HL-60 (cell line): ENCODE measurements at places on chromosomes 4 and X.
A peak's percentile ranks its signal among the peaks of the same experiment; 100 is the strongest.

DNA sequence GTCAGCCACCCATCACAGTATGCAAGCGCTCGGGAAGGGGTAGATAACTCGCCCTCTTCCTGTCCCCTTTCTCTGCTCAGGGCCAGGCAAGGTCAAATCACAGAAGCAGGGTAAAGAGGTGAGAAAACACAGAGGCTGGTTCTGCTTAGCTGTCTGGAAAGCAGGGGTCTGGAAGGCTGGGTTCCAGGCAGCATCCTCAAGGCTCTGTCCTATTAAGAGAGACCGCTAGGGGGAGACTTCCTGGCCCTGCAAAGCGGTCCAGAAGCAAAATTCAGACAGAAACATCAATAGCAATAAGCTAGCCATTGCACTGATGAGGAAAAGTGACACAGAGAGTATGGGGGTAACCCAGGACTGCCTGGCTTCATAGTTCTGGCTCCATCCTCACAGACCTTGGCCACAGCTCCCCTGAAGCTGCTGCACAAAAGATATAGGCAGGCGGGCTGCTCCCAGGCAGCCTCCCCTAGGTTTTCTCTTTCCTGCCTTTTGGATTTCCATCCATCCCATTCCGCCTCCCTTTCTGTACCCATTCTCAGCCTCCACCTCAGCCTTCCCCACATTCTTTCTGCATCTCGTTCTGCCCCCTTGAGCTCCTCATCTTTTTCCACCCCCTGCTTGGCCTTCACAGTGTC, 308.5 kb downstream of the EVC2 start:
- peak; percentile 1 for DNase-seq

DNA sequence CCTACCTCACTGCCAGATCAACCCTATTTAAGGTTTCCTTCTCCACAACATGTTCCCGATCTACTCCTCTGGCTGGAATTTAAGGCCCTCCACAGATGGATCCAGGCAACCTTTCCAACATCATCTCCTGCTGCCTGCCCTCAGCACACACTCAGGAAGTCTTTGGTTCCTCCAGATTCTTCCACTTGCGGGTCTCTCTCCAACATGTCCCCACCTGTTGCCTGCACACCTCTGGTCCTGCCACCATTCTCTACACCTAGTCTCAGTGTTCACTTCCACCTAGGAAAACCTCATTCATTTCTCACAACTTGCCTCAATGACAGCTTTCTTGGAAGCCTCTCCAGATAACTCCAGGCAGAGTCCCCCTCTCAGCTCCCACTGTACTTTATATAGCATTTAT, 80.1 kb downstream of the RTL5 start:
- DNase-seq, result no peak

DNA sequence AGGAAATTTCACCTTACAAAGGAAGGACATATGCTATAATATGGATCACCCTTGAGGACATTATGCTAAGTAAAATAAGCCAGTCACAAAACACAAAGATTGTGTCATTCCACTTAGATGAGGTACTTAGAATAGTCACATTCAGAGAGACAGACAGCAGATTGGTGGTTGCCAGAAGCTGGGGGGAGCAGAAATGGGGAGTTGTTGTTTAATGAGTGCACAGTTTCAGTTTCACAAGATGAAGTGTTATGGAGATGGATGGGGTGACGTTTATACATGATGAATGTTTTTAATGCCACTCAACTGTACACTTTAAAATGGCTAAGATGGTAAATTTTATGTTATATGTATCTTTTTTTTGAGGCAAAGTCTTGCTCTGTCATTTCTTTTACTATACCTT, 14.8 kb upstream of the SPON2 start:
- no peak for DNase-seq

DNA sequence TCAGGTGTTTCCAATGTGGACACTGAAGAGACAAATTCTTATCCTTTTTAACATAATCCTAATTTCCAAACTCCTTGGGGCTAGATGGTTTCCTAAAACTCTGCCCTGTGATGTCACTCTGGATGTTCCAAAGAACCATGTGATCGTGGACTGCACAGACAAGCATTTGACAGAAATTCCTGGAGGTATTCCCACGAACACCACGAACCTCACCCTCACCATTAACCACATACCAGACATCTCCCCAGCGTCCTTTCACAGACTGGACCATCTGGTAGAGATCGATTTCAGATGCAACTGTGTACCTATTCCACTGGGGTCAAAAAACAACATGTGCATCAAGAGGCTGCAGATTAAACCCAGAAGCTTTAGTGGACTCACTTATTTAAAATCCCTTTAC, 18.6 kb downstream of the TLR7 start:
- no peak for DNase-seq

GRCh38 chr4:173531086-173531965, 1.3 kb upstream of the HAND2 start:
- DNase-seq, result no peak

GRCh38 chr4:36773467-36773866, 471.1 kb upstream of the NWD2 start:
- no peak for DNase-seq

GRCh38 chr4:60989141-60989540, 211.0 kb upstream of the ADGRL3 start:
- DNase-seq, result no peak

DNA sequence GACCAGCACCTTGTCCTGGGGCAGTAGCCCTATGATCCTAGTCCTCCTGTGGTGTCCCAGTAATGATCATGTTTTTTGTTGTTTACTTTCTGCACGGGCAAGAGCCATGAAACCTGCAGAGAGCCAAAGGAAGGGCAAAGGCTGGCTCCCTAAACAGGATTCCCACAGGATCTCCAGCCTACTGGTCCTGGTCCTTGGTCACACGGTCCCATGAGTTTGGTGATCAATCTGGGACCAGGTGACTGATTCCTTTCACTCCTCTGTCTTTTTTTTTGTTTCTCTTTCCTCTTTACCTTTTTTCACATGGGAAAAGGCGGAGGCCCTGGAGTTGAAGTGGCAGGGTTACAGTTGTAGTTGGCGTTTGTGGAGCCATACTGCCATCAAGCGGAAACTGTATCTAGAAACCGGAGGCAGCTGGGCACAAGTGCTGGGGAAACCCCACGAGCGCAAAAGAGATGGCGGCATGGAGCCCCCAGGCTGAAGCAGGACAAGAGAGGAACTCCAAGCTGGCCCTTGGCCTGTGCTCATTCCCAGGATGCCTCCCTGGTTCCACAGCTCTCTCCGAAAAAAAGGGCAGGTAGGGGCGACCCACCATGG, 34.6 kb downstream of the NBDY start:
- DNase-seq, result peak; percentile 71

DNA sequence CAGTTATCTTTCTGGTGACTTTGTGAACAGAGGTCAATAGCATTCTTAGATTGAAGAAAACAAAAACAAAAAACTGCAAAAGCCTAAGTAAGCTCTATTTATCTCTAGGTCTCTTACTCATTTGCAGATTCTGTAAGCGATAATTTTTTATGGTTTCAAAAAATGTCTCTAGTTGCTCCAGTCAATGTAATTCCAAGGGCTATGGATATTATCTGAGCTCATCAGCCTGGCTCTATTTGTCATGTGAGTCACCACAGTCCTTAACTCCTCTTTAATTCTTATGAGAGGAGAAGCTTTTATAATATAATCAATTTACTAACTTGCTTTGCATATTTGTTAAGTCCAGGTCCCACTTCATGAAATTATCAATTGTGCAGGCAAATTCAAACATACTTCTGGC, 79.1 kb downstream of the NPFFR2 start:
- no peak for DNase-seq

DNA sequence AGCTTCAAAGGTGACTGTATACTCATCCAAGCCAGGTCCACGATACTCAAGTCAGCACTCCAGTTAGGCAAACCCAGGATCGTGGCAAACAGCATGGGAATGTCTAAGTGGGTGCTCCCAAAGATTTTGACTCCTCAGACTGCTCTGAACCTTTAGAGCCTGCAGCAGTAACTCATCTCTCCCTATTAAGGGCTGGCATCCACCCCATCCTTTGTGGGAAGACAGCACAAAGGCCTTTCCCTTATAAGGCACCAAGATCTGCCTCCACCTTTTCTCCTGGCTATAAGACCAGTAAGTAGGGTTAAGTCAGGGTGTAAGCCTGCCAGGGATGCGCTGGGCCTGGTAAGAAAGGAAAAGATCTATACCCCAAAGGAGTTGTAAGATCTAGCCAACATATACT, 23.6 kb upstream of the SLC25A43 start:
- DNase-seq, result no peak

GRCh38 chr4:171430495-171430894, 382.7 kb upstream of the GALNTL6 start:
- no peak for DNase-seq

GRCh38 chr4:74433541-74434172, 11.3 kb upstream of the AREG start:
- no peak for DNase-seq

GRCh38 chrX:96994093-96994492, 110.4 kb downstream of the RPA4 start:
- peak; percentile 1 for DNase-seq

DNA sequence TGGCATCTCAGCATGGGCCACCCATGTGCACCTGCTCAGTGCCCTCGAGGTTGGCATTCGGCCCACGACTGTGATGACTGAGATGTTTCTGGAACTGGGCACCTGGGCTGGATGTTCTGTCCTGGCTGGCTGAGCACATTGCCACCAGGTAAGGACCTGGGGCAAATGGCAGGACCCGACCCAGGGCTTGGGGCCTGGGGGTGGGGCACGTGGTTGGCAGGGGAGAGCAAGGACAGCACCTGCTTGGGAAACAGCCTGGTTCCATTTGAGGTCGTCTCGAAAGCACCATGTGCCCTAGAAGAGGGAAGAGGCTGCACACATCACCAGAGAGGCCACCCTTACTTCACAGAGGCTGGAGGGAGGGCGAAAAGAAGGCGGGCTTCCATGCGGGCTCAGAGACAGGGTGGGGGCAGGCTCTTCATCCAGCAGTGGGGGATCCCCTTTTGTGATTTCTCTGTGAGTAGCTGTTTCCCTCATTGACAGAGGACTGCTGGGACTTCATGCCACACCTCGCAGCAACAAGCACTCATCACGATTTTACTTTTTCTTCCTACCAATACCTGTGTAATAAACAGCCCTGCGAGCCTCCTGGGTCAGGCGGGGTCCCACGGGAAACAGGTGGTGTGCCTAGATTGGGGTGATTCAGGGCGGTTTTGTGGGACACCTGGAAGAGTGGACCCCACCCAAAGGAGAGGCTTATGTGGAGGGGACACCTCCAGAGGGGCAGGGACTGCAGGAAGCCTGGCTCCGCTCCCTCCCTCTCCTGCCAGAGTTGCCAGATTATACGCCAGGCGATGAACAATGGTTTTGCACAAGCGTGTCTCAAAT, 12.0 kb downstream of the TMEM187 start:
- peak; percentile 65 for DNase-seq

DNA sequence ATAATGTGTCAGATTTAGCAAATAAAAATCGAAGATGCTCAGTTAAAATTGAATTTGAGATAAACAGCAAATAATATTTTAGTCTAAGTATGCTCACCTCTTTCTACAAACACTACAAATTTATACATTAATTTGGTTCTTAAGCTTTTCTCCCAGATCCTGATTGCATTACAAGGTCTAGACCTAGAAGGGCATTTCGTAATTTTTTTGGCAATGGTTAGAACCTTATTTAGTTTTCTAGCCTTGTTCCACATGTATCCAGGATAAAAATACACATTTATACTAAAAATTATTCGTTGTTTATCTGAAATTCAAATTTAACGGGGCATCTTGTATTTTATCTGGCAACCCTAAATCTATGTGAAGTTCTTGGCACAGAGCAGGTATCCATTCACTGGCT, 2.5 kb upstream of the CDKL5 start:
- no peak for DNase-seq

GRCh38 chr4:169898095-169898494, 128.1 kb downstream of the MFAP3L start:
- DNase-seq, result no peak

DNA sequence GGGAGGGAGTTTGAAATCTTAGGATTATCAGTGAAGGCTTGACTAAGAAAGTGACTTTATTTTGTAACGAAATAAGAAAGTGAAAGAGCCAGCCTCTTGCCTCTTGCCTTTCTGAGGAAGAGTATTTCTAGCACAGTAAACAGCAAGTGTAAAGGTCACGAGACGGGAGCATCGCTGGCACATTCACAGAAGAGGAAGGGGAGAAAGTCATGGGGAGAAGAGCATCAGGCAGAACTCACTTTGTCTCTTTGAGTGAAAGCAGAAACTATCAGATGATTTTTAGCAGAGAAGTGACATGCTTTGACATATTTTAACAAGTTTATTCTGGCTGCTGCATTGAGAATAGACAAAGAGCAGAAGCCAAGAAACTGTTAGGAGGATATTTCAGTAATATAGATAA, 313.8 kb downstream of the CAMK2D start:
- DNase-seq, result no peak

DNA sequence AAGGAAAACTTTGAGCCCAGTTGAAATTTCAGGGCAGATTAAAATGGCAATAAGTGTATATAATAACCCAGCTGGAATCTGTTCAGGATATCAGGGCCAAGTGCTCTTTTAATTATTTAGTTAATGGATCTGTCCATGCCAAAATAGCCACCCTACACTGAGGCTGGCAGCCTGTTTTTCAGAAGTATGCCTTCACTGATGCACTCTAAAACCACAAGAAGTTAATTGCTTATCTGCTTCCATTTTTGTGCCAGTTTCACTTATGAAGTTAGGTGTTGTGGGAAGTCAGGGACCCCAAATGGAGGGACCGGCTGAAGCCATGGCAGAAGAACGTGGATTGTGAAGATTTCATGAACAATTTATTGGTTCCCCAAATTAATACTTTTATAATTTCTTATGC, 960.3 kb downstream of the C4orf33 start:
- DNase-seq, result no peak

- no peak for DNase-seq
Observed at GRCh38 chr4:158710814-158711213, 12.4 kb downstream of the PPID start.

DNA sequence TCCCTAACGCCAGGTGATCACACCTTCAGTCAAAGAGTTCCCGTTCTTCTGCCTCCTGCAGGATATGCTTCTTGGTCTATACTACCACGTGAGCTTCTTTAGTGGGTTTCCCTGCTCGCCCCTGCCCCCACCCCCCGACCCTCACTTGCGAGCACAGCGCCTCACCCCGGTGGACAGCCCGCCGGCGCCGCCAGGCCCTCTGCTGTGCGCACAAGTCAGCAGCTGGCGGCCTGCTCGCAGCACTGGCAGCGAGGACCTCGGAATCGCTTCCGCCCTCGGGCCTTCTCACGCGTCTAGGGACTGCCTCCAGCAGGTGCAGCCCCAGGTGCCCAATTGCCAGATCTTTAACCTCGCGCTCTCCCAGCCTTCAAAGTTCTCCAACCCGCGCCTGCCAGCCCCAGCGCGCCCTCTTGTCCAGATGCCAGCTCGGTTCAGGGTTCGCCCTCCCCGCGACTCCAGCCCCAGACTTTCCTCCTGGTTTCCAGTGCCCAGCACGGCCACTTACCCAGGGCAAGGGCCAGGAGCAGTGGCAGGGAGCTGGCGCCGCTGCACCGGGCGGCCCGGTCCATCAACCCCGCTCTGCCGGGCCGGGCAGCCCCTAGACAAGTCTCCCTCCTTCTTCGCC, 454 bp downstream of the BTC start:
- DNase-seq, result peak; percentile 30
